ENCODE measurements at places on chromosomes 11 and 22. TPM values are rescaled to one million over a fixed set of nuclear protein-coding genes. Genes with fewer than 3 reads are reported as not detected.

PATE2 gene
- not detected for total RNA-seq

SLC5A4 gene
- total RNA-seq = 1.2 TPM

AGBL2 gene
- 5.8 TPM for total RNA-seq

TSGA10IP gene
- total RNA-seq = not detected

C1QTNF5 gene
- total RNA-seq = 2.0 TPM

RNF121 gene
- total RNA-seq = 49.7 TPM

SLN gene
- not detected for total RNA-seq

BACE1 gene
- 26.2 TPM for total RNA-seq

DNA sequence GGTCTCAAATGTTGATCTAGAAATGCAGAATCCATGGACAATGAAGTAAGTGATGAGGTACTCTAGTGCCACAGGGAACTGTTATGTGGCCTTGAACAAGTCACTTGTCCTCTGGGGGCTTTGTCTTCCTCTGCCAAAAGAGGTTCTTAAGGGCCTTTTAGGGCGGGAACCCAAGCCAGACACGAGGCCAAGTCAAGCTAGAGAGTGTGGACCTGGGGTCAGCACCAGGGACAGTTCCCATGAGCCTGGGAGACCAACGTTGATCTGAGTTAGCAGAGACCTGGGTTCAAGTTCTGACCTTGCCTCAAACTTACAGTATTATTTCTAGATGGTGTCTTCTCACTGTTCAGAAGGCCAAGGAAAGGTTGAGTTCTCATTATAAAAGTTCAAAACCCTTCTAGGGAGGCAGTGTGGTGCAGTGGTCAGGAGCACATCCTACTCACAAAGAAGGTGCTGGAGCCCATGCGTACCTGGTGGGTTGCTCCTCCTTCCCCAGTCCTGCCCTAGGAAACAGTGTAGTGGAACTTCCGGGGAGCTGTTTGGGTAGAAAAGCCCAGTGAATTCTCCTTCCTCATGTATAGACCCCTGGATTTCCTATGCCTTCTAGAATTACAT is 121.5 kb downstream of the CHST1 start:
- peaks cover 41% of the 10 kb centered on the region for H3K27me3 ChIP-seq
- H3K27ac ChIP-seq = no peak overlapping the region
- H3K36me3 ChIP-seq = no peaks in the 10 kb centered on the region
- no peak overlapping the region for H3K4me3 ChIP-seq
- H3K4me1 ChIP-seq = no peaks in the 10 kb centered on the region
- DNase-seq = no peak

GRCh38 chr11:13680501-13681264 is 12.2 kb downstream of the FAR1 start:
- H3K36me3 ChIP-seq = peaks cover 3% of the 10 kb centered on the region
- H3K4me1 ChIP-seq = peaks cover 15% of the 10 kb centered on the region
- H3K4me3 ChIP-seq = no peak overlapping the region
- no peak for DNase-seq

- H3K4me1 ChIP-seq = no peaks in the 10 kb centered on the region
- no peak for DNase-seq
- H3K36me3 ChIP-seq = no peaks in the 10 kb centered on the region
- no peaks in the 10 kb centered on the region for H3K27me3 ChIP-seq
- H3K4me3 ChIP-seq = no peak overlapping the region
Measured at GRCh38 chr11:111179184-111179910, 66.2 kb upstream of the POU2AF2 start.

DNA sequence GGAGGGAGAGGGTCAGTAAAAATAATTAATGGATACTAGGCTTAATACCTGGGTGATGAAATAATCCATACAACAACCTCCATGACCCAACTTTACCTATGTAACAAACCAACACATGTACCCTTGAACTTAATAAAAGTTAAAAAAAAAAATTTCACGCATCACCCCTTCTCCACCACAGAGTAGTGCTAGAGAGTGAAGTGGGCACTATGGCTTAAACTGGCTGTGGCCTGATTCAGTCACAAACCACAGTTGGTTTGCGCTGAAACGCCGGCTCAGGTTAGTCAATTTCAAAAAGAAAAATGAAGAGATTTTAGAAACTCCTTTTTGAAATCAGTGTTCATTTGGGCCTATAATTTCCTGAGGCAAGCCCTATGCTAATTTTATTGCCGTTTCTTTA is 144.3 kb downstream of the TRPC6 start:
- H3K27me3 ChIP-seq = peaks cover 14% of the 10 kb centered on the region
- H3K27ac ChIP-seq = no peak overlapping the region
- no peak overlapping the region for H3K4me3 ChIP-seq

DNA sequence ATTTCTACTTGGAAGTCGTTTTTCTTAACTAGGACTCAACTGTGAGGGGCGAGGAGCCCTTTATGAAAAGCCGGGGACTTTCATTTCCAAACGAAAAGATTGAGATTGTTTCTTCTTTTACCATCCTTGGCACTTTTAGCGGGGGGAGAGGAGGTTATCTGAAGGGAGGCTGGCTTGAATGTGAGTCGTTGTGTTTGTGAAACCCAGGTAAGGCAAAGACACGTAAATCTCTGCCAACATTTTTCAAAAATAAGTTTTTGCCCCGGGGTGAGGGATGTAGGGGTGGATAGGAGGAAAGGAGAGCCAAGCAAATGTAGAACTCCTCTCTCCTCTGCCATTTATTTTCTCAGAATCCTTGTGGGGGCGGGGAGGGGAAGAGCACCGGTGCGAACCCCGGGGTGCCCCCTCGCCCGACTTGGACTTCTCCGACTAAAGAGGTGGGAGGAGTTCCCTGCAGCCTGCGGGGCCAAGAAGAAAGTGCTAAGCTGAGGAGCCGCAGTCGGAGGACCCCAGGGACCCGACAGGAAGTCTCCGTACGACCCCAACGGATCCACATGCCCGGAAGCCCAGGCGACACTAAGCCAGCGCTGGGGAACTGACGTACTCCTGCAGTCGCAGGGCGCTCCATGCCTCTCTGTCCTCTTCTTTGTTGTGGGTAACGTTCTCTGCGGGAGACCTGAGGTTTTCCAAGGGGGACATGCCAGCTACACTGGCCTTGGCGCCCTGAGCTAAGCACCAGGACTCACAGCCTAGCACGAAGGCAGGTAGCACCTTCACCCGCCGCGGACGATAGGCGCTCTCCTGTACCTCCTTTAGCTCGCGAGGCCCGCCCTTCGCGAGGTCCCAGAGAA is 2.4 kb upstream of the WT1 start:
- H3K27me3 ChIP-seq = peaks cover 93% of the 10 kb centered on the region
- no peak overlapping the region for H3K27ac ChIP-seq
- H3K4me1 ChIP-seq = peaks cover 22% of the 10 kb centered on the region
- H3K36me3 ChIP-seq = no peaks in the 10 kb centered on the region
- H3K4me3 ChIP-seq = peak overlapping the region; percentile 48

GRCh38 chr11:8242499-8243280 is 21.0 kb downstream of the LMO1 start:
- H3K4me3 ChIP-seq = no peak overlapping the region
- DNase-seq = no peak

DNA sequence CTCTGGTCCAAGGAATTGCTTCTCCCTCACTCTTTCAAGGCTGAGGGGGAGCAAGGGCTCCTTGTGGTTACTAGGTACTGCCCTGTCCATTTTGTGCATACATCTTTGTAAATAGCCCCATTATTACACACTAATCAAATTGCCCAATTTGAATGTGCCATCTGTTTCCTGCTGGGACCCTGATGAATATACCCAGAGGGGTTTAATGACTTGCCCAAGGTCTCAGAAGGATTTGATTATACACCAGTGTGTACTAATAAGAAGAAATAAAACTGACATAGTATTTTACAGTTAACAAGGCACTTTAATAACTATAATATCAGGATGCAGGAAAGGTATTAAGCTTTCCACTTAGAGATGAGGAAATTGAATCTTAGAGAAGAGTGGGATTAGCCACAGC is 64.6 kb upstream of the PTPRJ start:
- peaks cover 29% of the 10 kb centered on the region for H3K4me1 ChIP-seq
- peaks cover 2% of the 10 kb centered on the region for H3K27me3 ChIP-seq
- no peak for DNase-seq
- H3K27ac ChIP-seq = peak overlapping the region; percentile 84

- H3K27ac ChIP-seq = peak overlapping the region; percentile 25
- no peak for DNase-seq
- H3K27me3 ChIP-seq = no peaks in the 10 kb centered on the region
- H3K4me3 ChIP-seq = no peak overlapping the region
Measured at GRCh38 chr22:40605761-40606160, 30.8 kb downstream of the MRTFA start.

GRCh38 chr11:68783216-68783821 is 32.0 kb upstream of the TESMIN start:
- no peak overlapping the region for H3K27ac ChIP-seq
- DNase-seq = no peak
- H3K4me1 ChIP-seq = no peaks in the 10 kb centered on the region
- H3K27me3 ChIP-seq = no peaks in the 10 kb centered on the region
- no peak overlapping the region for H3K4me3 ChIP-seq

DNA sequence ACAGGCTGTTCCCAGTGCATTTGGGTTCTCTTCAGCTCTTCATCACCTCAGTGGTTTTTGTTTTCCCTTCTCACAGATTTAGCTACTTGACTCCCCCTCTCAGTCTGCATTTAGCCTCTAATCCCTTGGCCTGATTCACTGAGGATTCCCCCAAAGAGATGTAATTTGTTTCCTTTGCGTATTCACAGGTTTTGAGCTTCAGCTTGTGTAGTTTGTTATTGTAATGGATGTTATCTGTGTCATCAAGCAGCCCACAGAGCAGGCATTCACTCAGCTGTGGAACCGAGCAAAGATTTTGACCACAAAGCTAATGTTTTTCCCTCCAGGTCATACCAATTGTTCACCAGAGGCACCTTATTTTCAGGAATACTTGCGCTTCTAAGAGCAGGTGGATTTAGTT is 6.4 kb upstream of the ME3 start:
- no peak for DNase-seq
- peak overlapping the region; percentile 6 for H3K4me3 ChIP-seq
- peaks cover 15% of the 10 kb centered on the region for H3K27me3 ChIP-seq

DNA sequence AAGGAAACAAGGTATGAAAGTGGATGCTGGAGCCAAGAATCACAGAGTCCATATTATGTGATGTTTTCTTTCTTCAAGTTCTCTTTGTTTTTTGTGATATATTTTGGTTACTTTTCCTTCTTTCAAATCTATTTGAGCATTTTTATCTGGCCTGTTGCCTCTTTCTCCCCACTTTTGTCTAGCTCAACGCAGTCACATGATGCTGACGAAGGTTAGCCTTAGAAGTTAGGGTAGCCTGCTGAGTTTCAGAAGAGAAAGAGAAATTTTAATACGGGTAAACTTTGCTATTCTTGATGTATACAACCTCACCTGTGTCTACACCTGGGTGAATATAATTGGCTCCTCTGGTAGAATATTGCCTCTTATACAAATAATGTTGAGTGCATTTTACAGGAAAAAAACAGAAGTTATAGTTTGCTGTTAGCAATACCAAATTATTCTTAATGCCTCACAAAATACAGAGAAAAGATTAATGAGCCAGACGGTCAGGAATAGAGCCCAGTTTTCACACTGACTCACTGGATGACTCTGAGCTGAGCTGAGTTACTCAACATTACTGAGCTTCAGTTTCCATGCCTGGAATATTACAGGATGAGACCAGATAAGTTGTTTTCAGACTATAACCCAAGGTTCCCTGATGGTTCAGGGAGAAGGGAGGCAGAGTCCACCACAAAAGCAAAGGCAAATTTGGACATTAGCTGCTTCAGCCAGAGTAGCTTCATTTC is 161.6 kb upstream of the BDNF start:
- no peaks in the 10 kb centered on the region for H3K4me1 ChIP-seq
- H3K27ac ChIP-seq = no peak overlapping the region
- no peaks in the 10 kb centered on the region for H3K36me3 ChIP-seq
- peaks cover 6% of the 10 kb centered on the region for H3K27me3 ChIP-seq
- H3K4me3 ChIP-seq = no peak overlapping the region
- DNase-seq = no peak

DNA sequence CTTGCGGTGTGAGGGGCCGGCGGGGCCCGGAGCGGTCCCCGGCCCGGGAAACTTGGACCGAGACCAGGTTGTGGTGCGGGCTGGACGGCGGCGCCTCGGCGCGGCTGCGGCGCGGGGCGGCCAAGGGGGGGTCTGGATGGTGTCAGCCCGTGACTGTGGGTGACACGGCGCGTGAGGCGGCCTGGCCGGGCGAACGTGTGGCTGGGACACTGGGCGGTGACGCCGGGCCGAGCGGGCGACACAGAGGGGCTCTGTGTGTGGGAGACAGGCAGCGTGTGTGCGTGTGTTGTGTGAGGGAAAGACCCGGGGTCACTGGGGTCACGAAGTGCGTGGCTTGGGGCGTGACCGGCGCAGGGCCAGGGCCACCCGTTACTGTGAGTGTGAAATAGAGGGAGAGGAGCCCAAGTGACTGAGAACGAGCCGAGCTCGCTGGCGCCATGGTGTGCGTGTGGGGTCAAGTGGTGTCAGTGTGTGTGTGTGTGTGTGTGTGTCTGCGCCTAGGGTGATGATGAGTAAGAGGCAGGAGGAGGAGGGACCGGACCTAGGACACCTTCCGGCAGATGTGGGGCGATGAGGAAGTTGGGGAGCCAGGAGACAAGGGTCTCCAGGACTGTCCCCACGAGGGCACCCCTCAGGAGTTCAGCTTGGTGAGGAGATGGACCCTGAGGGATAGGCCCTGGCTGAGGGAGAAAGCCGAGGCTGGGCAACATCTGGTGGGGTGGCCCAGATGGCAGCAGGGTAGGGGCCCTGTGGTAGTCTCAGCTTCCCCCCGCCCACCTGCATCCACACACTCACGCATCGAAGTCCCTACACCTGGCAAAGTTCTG is 817 bp downstream of the RELT start:
- peaks cover 3% of the 10 kb centered on the region for H3K27me3 ChIP-seq
- peak overlapping the region; percentile 92 for H3K4me3 ChIP-seq
- H3K27ac ChIP-seq = peak overlapping the region; percentile 86
- H3K4me1 ChIP-seq = peaks cover 19% of the 10 kb centered on the region
- no peak for DNase-seq

GRCh38 chr22:23478175-23478574 is 101.9 kb downstream of the IGLL1 start:
- H3K36me3 ChIP-seq = no peaks in the 10 kb centered on the region
- DNase-seq = peak; percentile 43
- H3K4me1 ChIP-seq = peaks cover 22% of the 10 kb centered on the region
- H3K27ac ChIP-seq = no peak overlapping the region
- no peak overlapping the region for H3K4me3 ChIP-seq

Data from type B pancreatic cell (in vitro differentiated cells).